ENCODE measurements at places on chromosomes 13 and 19. TPM values are rescaled to one million over a fixed set of nuclear protein-coding genes. Genes with fewer than 3 reads are reported as not detected.

Gene ATP13A1
- total RNA-seq: 20.6 TPM

Gene U2AF1L4
- 4.9 TPM for total RNA-seq

Gene PRRG2
- 0.83 TPM for total RNA-seq

Gene EFNB2
- 0.23 TPM for total RNA-seq

Gene ZNF525
- 7.0 TPM for total RNA-seq

Gene ATXN8OS
- total RNA-seq: not detected

Gene ZNF534
- total RNA-seq: not detected

Gene MATK
- total RNA-seq: 0.70 TPM

Gene STOML3
- total RNA-seq: not detected

Gene ERVK3-1
- 25.6 TPM for total RNA-seq

Gene TMEM145
- total RNA-seq: not detected

Measured in smooth muscle cell of the coronary artery (primary cell).